ENCODE measurements at places on chromosomes 12 and 14. TPM values are rescaled to one million over a fixed set of nuclear protein-coding genes. Genes with fewer than 3 reads are reported as not detected.

ANKRD9 gene
- 357 TPM for total RNA-seq

SLCO1A2 gene
- total RNA-seq: not detected

PPFIA2 gene
- total RNA-seq: 2.6 TPM

LRIG3 gene
- 178 TPM for total RNA-seq

MIPOL1 gene
- 48.0 TPM for total RNA-seq

SERPINA5 gene
- total RNA-seq: not detected

GRCh38 chr12:56954958-56955355 is 2.5 kb downstream of the RDH16 start:
- no peaks in the 10 kb centered on the region for H3K36me3 ChIP-seq
- H3K27me3 ChIP-seq: no peaks in the 10 kb centered on the region
- DNase-seq: no peak
- H3K27ac ChIP-seq: no peak overlapping the region
- H3K4me1 ChIP-seq: no peaks in the 10 kb centered on the region

GRCh38 chr14:97116546-97116945 is 319.4 kb downstream of the VRK1 start:
- no peaks in the 10 kb centered on the region for H3K4me1 ChIP-seq
- no peak for DNase-seq
- H3K4me3 ChIP-seq: no peak overlapping the region
- no peaks in the 10 kb centered on the region for H3K36me3 ChIP-seq

- peak; percentile 38 for DNase-seq
- H3K27ac ChIP-seq: peak overlapping the region; percentile 92
- H3K36me3 ChIP-seq: peaks cover 2% of the 10 kb centered on the region
- no peaks in the 10 kb centered on the region for H3K27me3 ChIP-seq
- peak overlapping the region; percentile 69 for H3K4me3 ChIP-seq
- H3K4me1 ChIP-seq: peaks cover 40% of the 10 kb centered on the region
These were observed 1.3 kb downstream of the NAA30 start for GRCh38 chr14:57391517-57392195.

DNA sequence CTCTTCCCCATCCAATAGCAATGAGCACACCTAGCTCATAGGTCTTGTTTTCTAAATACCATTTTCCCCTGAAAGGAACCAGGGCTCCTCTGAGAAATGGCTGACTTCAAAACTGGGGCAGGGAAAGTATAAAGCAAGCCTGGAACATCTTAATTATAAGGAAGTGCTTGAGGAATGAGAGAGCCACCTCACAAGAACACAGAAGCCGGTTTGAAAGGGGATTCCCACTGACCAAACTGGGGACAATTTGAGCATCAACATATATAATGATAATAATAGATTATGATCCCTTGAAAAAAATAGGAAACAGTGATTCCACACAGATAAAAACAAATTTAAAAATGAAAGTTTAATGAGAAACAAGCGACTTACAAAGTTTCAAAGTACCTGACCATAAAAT is 22.1 kb downstream of the PTGER2 start:
- H3K27ac ChIP-seq: no peak overlapping the region
- no peaks in the 10 kb centered on the region for H3K36me3 ChIP-seq
- H3K27me3 ChIP-seq: no peaks in the 10 kb centered on the region
- H3K4me1 ChIP-seq: peaks cover 7% of the 10 kb centered on the region
- H3K4me3 ChIP-seq: no peak overlapping the region

GRCh38 chr14:92513204-92513965 is at the start of gene RIN3:
Gene RIN3, plus strand, starts transcription at chr14:92513781. Its CDS starts 152 bp downstream, at chr14:92513933.
- peak within 1 kb of the TSS; percentile 67 for H3K4me3 ChIP-seq
- H3K27me3 ChIP-seq: peaks cover 20% of the 10 kb centered on the region
- peak; percentile 80 for DNase-seq
- H3K36me3 ChIP-seq: no peaks in the 10 kb centered on the region
- H3K4me1 ChIP-seq: peaks cover 16% of the 10 kb centered on the region
- peak within 1 kb of the TSS; percentile 90 for H3K27ac ChIP-seq

DNA sequence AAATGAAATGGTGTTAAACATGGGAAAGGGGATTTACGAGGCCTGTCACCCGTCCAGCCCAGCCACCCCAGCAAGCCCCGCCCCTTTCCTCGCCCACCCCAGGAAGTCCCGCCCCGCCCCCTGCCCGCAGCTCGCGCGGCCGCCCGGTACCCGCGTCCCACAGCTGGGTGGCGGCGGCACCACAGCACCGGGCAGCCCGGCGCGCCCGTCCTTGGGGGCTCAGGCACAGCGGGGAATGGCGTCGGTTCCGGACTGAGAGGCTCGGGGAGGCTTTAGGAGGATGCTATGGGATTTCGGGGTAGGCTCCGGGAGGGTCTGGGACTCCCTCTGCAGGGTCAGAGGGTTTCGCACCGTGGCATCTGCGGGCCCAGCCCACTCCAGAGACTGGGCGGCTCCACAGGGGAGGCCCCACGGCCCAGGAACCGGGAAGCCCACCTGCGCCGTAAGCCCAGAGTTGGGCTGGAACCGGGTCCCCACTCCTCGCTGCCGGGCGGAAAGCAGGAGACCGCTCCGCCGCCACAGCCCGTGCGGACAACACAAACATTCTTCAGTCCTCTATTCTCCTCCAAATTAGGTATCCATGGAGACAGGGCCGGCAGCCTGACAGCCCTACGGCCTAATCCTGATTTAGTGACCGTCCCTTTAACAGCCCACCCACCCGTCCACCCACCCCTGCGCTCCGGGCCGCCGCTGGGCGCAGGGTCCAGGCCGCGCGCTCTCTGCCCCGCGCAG is 1.4 kb downstream of the FIGNL2 start:
- peak; percentile 84 for DNase-seq
- H3K27me3 ChIP-seq: peaks cover 48% of the 10 kb centered on the region
- peaks cover 22% of the 10 kb centered on the region for H3K4me1 ChIP-seq
- peak overlapping the region; percentile 48 for H3K4me3 ChIP-seq
- H3K27ac ChIP-seq: peak overlapping the region; percentile 28

DNA sequence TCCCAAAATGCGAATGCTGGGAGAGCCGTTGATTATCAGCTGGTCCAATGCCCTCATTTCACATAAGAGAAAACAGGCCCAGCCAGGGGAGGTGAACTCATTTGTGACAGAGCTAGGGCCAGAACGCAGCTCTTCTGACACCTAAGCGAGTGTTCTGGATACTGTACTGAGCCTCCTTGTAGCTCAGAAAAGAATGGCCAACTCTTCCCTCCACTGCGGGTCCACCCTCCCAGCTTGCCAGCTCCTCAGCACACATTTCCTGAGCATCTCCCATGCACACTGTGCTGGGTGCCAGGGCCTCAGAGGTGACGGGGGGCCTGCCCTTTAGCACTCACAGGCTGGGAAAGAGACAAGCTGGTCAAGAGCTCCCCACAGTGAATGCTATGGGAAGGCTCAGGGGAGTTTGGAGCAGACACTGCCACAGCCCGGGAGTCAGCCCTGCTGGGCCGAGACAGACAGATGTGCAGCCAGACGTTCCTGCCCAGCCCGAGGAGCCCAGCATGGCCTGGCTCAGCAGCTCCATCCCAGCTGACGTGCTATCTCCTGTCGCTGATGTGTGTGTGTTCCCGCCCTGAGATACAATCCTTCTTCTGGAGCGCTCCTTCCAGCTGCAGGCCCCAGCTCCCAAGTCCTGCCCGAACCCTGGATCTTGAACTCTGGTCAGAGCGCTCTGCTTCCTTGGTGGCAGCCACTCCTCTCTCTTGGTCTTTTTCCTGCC is 3.5 kb downstream of the CMTM5 start:
- no peak overlapping the region for H3K27ac ChIP-seq
- H3K36me3 ChIP-seq: no peaks in the 10 kb centered on the region
- peaks cover 10% of the 10 kb centered on the region for H3K4me1 ChIP-seq
- no peak for DNase-seq
- H3K27me3 ChIP-seq: no peaks in the 10 kb centered on the region

DNA sequence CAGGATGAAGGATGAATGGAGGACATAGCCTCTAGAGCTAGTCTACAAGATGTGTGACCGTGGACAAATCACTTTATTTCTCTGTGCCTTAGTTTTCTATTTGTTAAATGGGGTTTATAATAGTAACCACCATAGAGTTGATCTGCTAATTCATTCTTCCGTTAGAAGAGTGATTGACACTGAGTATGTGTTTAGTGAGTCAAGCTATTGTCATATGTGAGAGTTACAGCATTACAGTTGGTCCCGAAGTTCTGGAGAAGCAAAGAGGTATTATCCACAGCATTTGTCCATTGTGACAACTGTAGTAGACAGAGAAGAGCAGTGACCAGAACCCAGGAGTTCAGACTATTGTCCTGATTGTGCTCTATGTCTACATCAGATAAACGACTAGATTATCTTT is 14.1 kb downstream of the FAR2 start:
- H3K4me3 ChIP-seq: no peak overlapping the region
- H3K36me3 ChIP-seq: no peaks in the 10 kb centered on the region
- no peaks in the 10 kb centered on the region for H3K27me3 ChIP-seq
- H3K4me1 ChIP-seq: peaks cover 33% of the 10 kb centered on the region
- DNase-seq: no peak
- no peak overlapping the region for H3K27ac ChIP-seq

DNA sequence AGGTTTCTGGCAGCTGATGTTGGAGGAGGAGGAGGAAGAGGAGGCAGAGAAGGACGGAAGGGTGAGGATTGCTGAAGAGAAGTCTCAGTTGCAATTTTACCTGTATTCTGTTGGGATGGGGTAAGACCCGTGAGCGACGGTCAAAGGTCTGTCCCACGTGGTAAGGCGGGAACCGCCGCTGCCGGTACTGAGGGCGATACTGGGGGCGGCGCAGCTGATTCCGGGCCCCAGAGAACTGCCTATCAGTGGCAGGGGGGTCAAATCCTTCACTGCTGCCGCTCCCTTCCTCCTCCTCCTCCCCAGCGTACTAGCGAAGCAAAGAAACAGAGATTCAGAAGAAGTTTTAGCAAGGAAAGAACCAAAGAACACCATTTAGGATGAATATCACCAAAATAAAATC is 13.3 kb downstream of the YBX3 start:
- no peak for DNase-seq
- no peak overlapping the region for H3K4me3 ChIP-seq
- no peak overlapping the region for H3K27ac ChIP-seq

DNA sequence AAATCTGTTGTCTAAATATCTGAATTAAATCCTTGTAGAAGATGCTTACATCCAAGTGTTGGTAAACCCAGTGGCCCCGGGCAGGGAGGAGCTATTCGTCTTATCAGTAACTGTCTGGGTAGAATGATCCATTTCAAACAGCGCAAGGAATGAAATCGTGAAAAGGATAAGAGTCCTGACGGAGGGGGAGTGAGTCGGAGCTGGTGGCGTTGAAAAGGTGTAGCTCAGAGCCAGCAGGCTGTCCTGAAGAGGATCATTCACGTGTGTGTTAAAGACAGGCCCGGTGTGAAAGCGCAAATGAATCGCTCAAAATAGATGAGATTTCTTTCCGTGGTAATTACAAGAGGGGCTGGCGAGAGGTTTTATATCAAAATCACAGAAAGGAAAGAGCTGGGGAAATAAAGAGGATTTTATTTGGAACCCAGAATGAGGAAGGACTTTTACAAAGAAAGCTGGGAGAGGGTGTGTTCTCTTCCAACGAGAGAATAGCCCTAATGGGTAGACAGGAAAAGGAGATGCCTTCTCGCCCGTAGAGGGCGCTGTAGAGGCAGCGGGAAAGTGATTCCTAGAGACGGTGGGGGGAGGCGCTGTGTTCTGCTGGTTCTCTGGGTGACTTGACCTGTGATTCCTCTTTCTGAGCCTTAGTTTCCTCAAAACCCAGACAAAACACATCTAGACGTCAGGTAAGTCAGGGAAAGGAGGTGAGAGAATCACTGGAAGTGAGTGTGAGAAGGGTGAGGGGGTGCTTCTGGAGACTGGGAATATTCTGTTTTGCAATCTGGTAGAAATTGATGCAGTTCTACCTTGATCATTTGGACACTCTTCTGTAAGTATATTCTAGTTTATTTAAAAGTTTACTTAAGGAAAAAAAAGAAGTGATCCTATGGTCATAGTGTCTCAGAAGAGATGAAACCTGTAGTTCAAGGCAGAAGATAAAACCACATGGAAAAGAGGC is 39.3 kb downstream of the SRRM4 start:
- peak; percentile 38 for DNase-seq
- no peaks in the 10 kb centered on the region for H3K27me3 ChIP-seq
- H3K36me3 ChIP-seq: no peaks in the 10 kb centered on the region
- no peak overlapping the region for H3K4me3 ChIP-seq

DNA sequence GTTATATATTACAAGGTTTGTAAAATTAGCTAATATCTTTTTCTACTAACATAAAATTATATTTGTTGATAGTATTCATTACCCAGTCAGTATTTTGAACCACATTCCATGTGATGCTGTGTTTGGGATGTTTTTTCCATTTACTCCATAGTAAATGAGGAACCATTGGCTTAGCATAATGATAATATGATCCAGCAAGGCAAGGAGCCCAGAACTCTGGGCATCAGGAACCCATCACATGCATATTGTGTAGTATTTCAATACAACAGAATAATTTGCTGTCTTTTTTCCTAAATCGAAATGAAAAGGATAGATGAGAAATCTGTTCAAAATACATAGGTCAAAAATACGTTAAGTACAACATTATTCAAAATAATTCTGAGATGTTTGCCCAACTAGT is 48.7 kb upstream of the GARIN2 start:
- H3K27ac ChIP-seq: no peak overlapping the region
- no peaks in the 10 kb centered on the region for H3K27me3 ChIP-seq
- H3K4me3 ChIP-seq: no peak overlapping the region
- DNase-seq: no peak
- H3K4me1 ChIP-seq: no peaks in the 10 kb centered on the region

DNA sequence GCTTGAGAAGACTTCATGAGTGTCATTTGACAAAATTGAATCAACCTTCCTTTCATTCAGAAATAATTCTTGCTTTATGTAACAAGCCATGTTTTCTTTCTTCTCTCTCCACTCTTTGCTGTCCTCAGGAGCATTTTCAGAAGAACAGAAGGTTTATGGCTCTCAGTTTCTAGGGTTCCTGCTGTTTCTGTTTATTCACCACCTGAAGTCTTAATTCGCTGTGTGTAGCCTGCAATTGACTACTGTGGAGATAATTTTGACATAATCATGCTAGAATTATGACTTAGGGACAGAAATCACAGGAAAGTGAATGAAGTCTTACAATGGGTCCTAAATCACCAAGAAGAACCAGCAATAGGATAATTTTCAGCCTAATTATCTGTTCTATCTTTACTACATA is 7.2 kb upstream of the PLEKHG7 start:
- no peak overlapping the region for H3K4me3 ChIP-seq
- H3K36me3 ChIP-seq: no peaks in the 10 kb centered on the region
- H3K27me3 ChIP-seq: no peaks in the 10 kb centered on the region
- H3K4me1 ChIP-seq: no peaks in the 10 kb centered on the region
- DNase-seq: no peak
- no peak overlapping the region for H3K27ac ChIP-seq

- no peak for DNase-seq
- no peak overlapping the region for H3K27ac ChIP-seq
- H3K27me3 ChIP-seq: no peaks in the 10 kb centered on the region
- H3K4me1 ChIP-seq: no peaks in the 10 kb centered on the region
- H3K36me3 ChIP-seq: no peaks in the 10 kb centered on the region
- no peak overlapping the region for H3K4me3 ChIP-seq
These were observed 22.2 kb downstream of the LRRIQ1 start for GRCh38 chr12:85058339-85058738.

GRCh38 chr12:32365473-32366064 is 33.8 kb upstream of the FGD4 start:
- H3K4me1 ChIP-seq: peaks cover 27% of the 10 kb centered on the region
- H3K27ac ChIP-seq: no peak overlapping the region
- H3K4me3 ChIP-seq: no peak overlapping the region
- no peaks in the 10 kb centered on the region for H3K27me3 ChIP-seq

All from stomach (tissue), 19 donors.